ENCODE measurements at places on chromosomes 16 and 17.

GRCh38 chr17:74737299-74738050 is 419 bp downstream of the RAB37 start:
- no peaks in the 10 kb centered on the region for H3K27me3 ChIP-seq
- H3K4me3 ChIP-seq: peak overlapping the region; percentile 86
- H3K36me3 ChIP-seq: peaks cover 19% of the 10 kb centered on the region
- DNase-seq: no peak
- peaks cover 48% of the 10 kb centered on the region for H3K4me1 ChIP-seq

GRCh38 chr17:69539274-69539673 is 124.8 kb downstream of the MAP2K6 start:
- no peak overlapping the region for H3K27ac ChIP-seq
- H3K36me3 ChIP-seq: peaks cover 47% of the 10 kb centered on the region
- no peaks in the 10 kb centered on the region for H3K4me1 ChIP-seq
- no peak overlapping the region for H3K4me3 ChIP-seq
- no peaks in the 10 kb centered on the region for H3K27me3 ChIP-seq

DNA sequence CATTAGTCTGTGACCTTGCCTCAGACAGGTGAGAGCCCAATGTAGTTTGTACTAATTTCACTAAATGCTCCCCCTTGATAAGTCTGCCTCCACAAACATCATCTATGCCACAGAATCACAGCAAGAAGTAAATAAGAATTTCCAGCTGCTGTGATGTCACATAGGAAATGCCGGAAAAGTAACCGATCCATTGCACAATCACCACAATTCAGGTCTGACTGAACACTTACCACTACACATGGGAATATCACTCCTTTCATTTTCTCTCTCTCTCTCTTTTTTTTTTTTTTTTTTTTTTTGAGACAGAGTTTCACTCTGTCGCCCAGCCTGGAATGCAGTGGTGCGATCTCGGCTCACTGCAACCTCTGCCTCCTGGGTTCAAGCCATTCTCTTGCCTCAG is 79.0 kb upstream of the CDH11 start:
- no peaks in the 10 kb centered on the region for H3K4me1 ChIP-seq
- H3K4me3 ChIP-seq: no peak overlapping the region
- H3K27me3 ChIP-seq: no peaks in the 10 kb centered on the region
- DNase-seq: no peak
- H3K27ac ChIP-seq: no peak overlapping the region
- no peaks in the 10 kb centered on the region for H3K36me3 ChIP-seq

DNA sequence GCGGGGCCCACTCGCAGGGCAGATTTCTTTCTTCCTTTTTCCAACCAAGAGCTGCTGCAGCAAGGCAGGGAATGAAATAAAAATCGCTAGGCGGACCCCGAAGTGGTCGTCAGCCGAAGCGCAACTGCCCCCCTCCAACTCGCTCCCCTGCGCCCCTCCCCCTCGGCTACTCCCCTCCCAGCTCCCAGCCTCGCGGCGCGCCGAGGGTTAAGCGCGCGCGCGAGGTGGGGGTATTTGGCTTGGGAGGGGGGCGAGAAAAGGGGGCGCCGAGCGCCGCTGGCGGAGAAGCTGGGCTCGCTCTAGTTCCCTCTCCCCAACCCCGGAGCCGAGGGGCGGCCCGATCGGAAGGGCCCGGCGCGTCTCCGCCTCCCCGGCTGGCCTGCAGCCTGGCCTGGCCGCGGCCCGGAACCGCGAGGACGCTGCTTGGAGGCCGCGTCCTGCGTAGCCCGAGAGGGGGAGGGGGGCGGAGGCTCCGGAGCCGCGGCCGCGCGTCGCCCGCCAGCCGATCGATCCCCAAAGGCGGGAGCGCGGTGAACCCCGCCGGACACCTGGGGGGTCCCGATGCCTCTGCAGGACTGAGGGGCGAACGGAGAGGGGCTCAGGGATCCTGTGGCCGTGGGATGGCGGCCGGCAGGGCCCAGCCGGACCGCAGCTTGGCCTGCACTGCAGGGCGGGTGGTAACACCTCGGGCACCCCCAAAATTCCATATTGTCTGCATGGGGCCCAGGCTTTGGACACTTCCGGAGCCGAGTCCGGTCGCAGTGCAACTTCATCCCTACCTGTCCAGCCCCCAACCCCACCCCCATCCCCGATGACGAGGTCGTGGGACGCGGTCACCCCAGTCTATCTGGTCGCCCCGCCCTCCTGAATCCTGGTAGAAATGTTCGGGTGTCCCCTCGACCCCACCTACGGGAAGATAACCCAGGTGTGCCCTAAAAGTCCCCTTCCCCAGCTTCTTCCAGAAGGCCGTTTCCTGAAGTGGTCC is 4.9 kb upstream of the CBX4 start:
- H3K27me3 ChIP-seq: peaks cover 39% of the 10 kb centered on the region
- no peak for DNase-seq
- peak overlapping the region; percentile 97 for H3K4me3 ChIP-seq
- peaks cover 15% of the 10 kb centered on the region for H3K4me1 ChIP-seq

- H3K27me3 ChIP-seq: no peaks in the 10 kb centered on the region
- DNase-seq: no peak
- H3K27ac ChIP-seq: no peak overlapping the region
- H3K4me3 ChIP-seq: no peak overlapping the region
Observed at GRCh38 chr17:2955931-2956582, 107.3 kb downstream of the OR1D5 start.

DNA sequence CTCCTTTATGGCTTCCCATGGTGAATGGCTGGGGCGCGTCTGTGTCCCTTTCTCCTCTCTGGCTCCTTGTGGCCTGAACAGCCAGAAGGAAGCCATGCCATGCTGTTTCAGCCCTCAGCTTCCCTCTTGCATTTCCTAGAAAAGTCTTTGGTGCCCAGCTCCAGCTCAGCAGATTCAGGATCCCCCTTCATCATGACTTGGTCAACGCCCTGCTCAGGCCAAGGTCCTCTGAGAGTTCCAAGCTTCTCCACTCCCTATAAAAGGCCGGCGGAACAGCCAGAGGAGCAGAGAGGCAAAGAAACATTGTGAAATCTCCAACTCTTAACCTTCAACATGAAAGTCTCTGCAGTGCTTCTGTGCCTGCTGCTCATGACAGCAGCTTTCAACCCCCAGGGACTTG is at the start of gene CCL13:
Gene CCL13 (plus strand): TSS at position 287 of the 400 bp plus-strand sequence. CDS start 47 bp downstream, at position 334.
- H3K27ac ChIP-seq: no peak within 1 kb of the TSS
- H3K36me3 ChIP-seq: no peaks in the 10 kb centered on the region
- peaks cover 46% of the 10 kb centered on the region for H3K27me3 ChIP-seq
- DNase-seq: no peak
- H3K4me3 ChIP-seq: no peak within 1 kb of the TSS

DNA sequence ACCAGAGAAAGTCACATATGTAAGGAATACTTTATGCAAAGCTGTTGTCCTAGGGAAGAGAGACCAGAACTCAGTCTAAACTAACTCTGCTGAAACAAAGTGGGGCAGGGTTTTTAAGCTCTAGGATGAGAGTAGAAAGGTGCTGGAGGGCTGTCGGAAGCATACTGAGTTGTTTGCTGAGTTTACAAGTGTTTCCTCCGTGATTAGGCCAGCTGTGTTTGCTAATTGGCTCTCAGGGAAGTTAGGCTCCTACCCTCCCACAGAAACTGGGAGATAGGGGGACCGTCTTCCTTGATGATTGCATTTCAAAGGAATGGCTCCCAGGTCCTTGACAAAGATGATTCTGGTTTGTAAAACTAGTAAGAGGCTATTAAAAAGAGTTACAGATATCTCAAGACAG is 24.4 kb upstream of the CRYM start:
- peaks cover 19% of the 10 kb centered on the region for H3K4me1 ChIP-seq
- H3K36me3 ChIP-seq: peaks cover 3% of the 10 kb centered on the region
- peaks cover 56% of the 10 kb centered on the region for H3K27me3 ChIP-seq
- H3K4me3 ChIP-seq: peak overlapping the region; percentile 97
- no peak for DNase-seq

Data from effector memory CD8-positive, alpha-beta T cell (primary cell).